ENCODE measurements at places on chromosomes 6 and 20.

GRCh38 chr20:62742979-62743776, 34.5 kb downstream of the NTSR1 start:
- no peak for DNase-seq

DNA sequence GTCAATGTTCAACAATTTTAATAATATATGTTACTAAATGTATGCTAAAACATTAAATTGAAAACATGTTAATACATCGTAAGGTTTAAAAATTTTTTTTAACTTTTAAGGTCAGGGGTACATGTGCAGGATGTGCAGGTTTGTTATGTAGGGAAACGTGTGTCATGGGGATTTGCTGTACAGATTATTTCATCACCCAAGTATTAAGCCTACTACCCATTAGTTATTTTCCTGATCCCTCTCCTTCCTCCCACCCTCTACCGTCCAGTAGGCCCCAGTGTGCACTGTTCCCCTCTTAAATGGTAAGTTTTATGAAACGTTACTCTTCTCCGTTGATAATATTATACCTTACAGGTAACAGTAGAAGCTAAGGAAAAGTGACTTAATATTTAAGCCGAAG, 15.8 kb downstream of the PDE7B start:
- no peak for DNase-seq

GRCh38 chr6:39794231-39794630, 2.1 kb downstream of the DAAM2 start:
- no peak for DNase-seq

- DNase-seq: no peak
These were observed 125.3 kb downstream of the PREX1 start for GRCh38 chr20:48702455-48702913.

- DNase-seq: no peak
These were observed 261.2 kb downstream of the HIVEP2 start for GRCh38 chr6:142683714-142684141.
